Stimulated activated naive B cell treated with anti-CD40 and anti-IgM and Interleukin-4, amounts not matched to agents 10 μg/mL and 1 μg/mL and 100 μg/mL, for 72 hours (primary cell): ENCODE measurements at places on chromosomes 7 and 10.

DNA sequence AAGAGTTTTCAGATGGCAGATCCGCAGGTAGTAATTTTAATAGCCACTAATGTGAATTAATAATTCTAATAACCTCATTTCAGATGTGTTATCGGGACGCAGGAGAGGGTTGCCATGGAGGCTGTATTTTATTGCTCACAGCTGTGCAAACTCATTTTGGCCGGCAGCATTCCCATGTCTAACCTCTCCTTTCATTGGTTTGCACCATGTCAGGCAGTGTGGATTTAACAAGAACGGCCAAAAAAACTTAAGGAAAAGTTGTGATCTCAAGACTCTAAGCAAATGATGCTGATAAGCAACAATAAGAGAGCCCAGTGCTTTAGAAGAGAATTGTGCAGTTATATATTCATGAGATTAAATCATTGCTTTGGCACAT lies 88.7 kb upstream of the NRP1 start:
- no peak for DNase-seq

DNA sequence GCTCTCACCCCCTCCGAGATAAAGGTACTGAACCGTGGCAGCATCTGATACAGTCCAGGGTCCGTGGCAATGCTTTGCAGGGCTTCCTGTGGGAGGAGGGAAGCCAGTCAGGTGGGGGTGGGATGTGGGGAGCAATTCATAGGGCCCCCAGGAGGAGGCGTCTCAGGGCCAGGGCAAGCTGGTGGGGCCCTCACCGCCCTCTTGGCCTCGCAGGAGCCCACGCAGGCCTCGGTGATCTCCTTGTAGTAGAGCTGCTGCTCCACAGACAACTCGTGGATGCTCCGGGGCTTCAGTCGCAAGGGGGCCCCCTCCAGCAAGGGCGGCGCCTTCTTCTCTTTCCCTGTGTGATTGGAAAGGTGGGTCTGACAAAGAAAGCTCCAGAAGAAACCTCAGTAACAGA lies 7.2 kb downstream of the TAF6 start:
- DNase-seq, result no peak

- no peak for DNase-seq
Measured at GRCh38 chr7:91683823-91684222, 196.7 kb downstream of the MTERF1 start.

- DNase-seq, result no peak
Measured at GRCh38 chr10:104011904-104012303, 45.0 kb downstream of the SLK start.

GRCh38 chr7:124027236-124027635 lies 5.6 kb downstream of the TMEM229A start:
- no peak for DNase-seq
